H1 (cell line): ENCODE measurements at places on chromosomes 7 and 10. TPM values are rescaled to one million over a fixed set of nuclear protein-coding genes. Genes with fewer than 3 reads are reported as not detected.

The EFCAB10 gene
- 0.52 and 0.80 TPM in 2 replicates for polyA plus RNA-seq

The SLC39A12 gene
- polyA plus RNA-seq, result not detected in 2 replicates

The PLEKHS1 gene
- polyA plus RNA-seq, result not detected in 2 replicates

The TMEM229A gene
- polyA plus RNA-seq, result 0.31 and 0.33 TPM in 2 replicates

The LBX1 gene
- not detected in 2 replicates for polyA plus RNA-seq

The DNAJB6 gene
- 117 and 166 TPM in 2 replicates for polyA plus RNA-seq

The ERV3-1 gene
- polyA plus RNA-seq, result 8.8 and 9.5 TPM in 2 replicates

The STEAP2 gene
- polyA plus RNA-seq, result 9.4 and 13.4 TPM in 2 replicates

The GPR141 gene
- polyA plus RNA-seq, result 0.71 and 1.0 TPM in 2 replicates

The AKR1D1 gene
- polyA plus RNA-seq, result not detected in 2 replicates

The ZNF804B gene
- 0.02 TPM in 1 of 2 replicates, not detected in the other for polyA plus RNA-seq

The MYL10 gene
- polyA plus RNA-seq, result 0.18 and 0.20 TPM in 2 replicates

The ZNF485 gene
- 2.5 and 3.2 TPM in 2 replicates for polyA plus RNA-seq

The LEP gene
- not detected in 2 replicates for polyA plus RNA-seq

The HOXA3 gene
- polyA plus RNA-seq, result not detected in 2 replicates
